HepG2 (cell line): ENCODE measurements at places on chromosomes 6 and 20. TPM values are rescaled to one million over a fixed set of nuclear protein-coding genes. Genes with fewer than 3 reads are reported as not detected.

Gene ZBTB46
- polyA plus RNA-seq = 1.6 and 2.7 TPM in 2 replicates

Gene KIF6
- 0.04 TPM in 2 replicates for polyA plus RNA-seq

Gene SLC13A3
- polyA plus RNA-seq = 63.3 and 76.0 TPM in 2 replicates

Gene MLN
- polyA plus RNA-seq = not detected in 2 replicates

Gene GSTA3
- not detected in 2 replicates for polyA plus RNA-seq

Gene MOXD1
- polyA plus RNA-seq = 0.03 TPM in 1 of 2 replicates, not detected in the other
